ENCODE measurements at places on chromosomes 7 and 10.

- no peak for DNase-seq
Observed at GRCh38 chr10:70508912-70509756, 30.6 kb downstream of the PALD1 start.

GRCh38 chr7:1592299-1592871, 22.6 kb upstream of the PSMG3 start:
- DNase-seq: no peak

DNA sequence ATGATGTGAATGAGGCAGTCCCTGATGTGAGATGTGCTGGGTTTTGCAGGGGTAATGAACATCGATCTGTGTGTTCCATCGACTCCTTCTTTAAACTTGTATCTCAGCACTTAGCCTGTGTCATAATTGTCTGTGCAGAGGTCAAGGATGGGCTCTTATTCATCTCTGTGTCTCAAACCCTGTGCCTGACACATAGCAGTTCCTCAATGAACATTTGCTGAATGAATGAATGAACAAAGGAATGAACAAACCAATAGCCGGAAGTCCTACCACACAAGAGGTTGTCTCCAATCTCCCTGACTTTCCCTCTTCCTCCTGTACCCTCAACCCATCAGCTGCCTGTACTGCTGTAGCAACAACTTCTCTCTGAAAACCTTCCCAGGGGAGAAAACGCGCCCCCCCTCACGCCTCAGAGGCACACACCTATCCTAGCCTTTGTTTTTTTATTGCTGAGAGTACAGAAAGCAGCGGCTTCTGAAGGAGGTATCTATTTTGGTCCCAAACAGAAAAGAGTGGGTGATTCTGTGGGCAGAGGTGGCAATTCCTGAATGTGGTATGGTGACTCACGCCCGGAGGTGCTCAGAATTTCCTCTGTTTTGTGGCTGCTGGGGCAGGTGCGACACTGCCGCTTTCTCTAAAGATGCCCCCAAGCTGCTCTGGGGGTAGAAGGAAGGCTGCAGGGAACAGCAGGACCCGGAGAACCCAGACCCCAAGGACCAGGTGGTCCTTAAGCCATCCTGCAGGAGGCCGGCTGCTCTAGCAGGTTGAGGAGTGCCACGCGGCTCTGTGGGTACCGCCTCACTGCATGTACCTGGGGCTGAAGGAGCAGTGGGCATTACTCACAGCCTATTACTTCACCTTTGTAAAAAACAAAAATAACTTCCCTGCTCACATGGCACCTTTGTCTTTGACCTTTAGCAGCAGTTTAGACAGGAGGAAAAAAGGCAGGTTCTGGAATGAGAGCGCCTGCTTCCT, 9.6 kb downstream of the IL2RA start:
- DNase-seq: peak; percentile 73

GRCh38 chr7:142349670-142350405, 92.0 kb upstream of the PRSS58 start:
- no peak for DNase-seq

- DNase-seq: no peak
Observed at GRCh38 chr10:64518456-64518855, 997.3 kb downstream of the REEP3 start.

GRCh38 chr7:14510268-14510667, 392.3 kb downstream of the DGKB start:
- DNase-seq: no peak

GRCh38 chr7:36597090-36597773, 127.1 kb downstream of the AOAH start:
- no peak for DNase-seq

DNA sequence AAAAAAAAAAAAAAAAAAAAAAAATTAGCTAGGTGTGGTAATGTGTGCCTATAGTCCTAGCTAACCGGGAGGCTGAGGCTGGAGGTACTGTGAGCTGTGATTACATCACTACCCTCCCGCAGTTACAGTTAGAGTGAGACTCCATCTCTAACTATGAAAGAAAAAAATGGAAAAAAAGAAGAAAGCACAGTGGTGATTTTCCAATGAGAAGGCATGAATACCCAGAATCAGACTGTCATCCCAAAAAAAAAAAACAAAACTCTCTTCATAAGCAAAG, 269.9 kb upstream of the MKLN1 start:
- no peak for DNase-seq

GRCh38 chr10:69578508-69578991, 5.3 kb upstream of the NEUROG3 start:
- DNase-seq: no peak

DNA sequence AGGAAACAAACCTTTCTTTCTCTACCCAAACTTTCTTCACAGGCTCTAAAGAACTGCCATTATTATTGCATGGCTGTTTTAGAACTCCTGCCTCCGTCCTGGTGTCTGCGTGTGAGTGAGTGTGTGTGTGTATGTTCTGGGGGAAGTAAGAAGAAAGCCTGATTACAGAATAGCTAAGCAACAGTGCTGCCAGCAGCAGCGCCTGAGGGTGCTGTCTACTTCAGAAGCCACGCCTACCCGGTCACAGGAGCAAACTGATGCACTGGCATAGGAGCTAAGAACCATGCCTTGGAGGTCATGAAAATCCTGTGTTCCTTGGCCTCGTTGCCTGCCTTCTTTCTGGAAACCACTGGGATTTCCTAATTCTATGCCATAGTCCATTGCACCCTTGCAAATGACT, 25.2 kb downstream of the LIPK start:
- DNase-seq: no peak

GRCh38 chr10:7895699-7896090, 77.4 kb downstream of the TAF3 start:
- DNase-seq: no peak

Measured in stimulated activated CD4-positive, alpha-beta T cell treated with anti-CD3 and anti-CD28 coated beads, Interleukin-12 subunit alpha, Interleukin-12 subunit beta, amount 100 ng/mL, for 4 hours (primary cell).